Activated CD4-positive, alpha-beta T cell treated with anti-CD3 and anti-CD28 coated beads, Interleukin-2, amount 10 ng/mL, durations not matched to agents 7 days and 5 days (primary cell): ENCODE measurements at places on chromosomes 3 and 15. TPM values are rescaled to one million over a fixed set of nuclear protein-coding genes. Genes with fewer than 3 reads are reported as not detected.
A peak's percentile ranks its signal among the peaks of the same experiment; 100 is the strongest.

DNA sequence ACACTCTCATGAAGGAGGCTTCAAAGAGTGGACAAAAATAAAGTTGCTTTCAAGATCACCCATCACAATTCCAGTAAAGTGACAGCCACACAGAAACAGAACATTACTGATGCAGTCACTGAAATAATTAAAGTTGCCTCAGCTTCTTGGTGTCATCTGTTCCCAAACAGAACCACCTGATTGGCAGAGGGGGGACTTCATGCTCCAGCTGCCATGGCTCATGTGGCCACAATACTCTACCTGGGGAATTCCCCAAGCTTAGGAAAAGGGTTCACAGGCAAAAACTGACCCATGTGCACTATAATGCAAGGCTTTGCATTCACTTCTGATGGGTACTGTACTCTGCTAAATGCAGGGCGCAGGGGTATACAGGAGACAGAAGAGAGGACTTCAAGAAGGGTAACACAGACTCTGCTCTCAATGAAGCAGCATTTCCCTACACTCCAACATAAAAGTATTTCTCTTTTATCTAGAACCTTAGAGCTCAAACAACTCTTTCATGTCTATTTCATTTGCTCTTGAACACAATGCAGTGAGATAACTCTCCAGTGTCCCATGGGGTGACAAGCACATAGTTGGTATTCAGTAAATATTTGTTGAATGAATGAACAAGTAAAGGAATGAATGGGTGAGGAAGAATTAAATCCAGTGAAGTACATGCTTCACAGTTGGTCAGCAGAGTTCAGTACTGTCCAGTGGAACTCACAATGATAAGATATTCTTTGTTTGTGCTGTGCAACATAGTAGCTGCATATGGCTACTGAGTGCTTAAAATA is 8.6 kb upstream of the CTNNB1 start:
- peaks cover 34% of the 10 kb centered on the region for H3K27me3 ChIP-seq
- no peak overlapping the region for H3K27ac ChIP-seq
- H3K36me3 ChIP-seq = no peaks in the 10 kb centered on the region
- peaks cover 18% of the 10 kb centered on the region for H3K4me1 ChIP-seq
- no peak overlapping the region for H3K4me3 ChIP-seq

- no peak overlapping the region for H3K27ac ChIP-seq
- no peak overlapping the region for H3K4me3 ChIP-seq
- no peak for DNase-seq
- peaks cover 2% of the 10 kb centered on the region for H3K27me3 ChIP-seq
Observed at GRCh38 chr3:126349071-126349470, 8.1 kb downstream of the KLF15 start.

DNA sequence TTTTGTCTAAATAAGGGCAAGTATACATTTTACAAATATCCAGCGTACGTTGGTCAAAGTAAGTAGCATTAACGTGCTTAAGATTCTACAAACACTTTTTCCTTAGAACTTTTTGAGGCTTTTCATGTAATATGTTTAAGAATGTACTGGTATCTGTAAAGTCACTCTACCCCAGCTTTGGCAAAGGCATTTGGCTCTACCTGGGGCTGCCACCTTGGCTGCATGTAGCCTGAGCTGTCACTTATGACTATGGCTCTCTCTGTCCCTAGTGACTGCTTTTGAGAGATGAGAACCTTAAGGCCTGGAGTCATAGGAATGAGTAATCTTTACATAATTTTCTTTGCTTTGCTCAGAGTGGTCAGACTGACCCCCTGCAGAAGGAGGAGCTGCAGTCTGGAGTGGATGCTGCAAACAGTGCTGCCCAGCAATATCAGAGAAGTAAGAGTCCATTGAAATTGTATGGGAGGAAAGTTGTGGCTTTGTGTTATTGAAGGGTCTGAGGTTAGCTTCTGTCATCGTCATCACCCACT is 61.2 kb downstream of the IQGAP1 start:
- peak overlapping the region; percentile 19 for H3K27ac ChIP-seq
- peaks cover 68% of the 10 kb centered on the region for H3K36me3 ChIP-seq
- no peak overlapping the region for H3K4me3 ChIP-seq

DNA sequence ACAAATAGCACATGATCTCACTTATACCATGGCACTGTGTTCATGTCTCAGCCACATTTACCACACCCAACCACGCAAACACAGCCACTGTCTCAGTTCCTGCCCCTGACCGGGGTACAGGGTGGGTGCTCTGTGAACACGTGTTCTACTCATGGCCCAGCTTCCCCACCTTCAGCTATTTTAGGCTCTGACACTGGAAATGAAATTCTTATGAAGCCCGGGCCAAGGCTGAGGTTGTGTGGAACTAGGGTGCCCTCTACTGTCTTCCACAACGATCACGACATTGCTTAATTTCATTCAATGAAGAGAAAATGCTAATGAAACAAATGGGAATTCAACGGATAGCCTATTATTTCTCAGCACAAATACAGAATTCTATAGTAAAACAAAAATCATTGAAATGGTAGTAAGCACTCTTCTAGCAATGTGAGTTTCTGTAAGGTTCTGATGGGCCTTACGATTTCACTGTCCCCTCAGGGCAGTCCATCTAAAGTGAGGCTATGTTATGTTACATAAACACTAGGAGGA is 2.1 kb upstream of the GABRA5 start:
- H3K27me3 ChIP-seq = peaks cover 26% of the 10 kb centered on the region
- DNase-seq = no peak
- no peaks in the 10 kb centered on the region for H3K4me1 ChIP-seq
- no peak overlapping the region for H3K27ac ChIP-seq
- H3K36me3 ChIP-seq = no peaks in the 10 kb centered on the region

HRG gene
- total RNA-seq = not detected

PIGZ gene
- 2.6 TPM for total RNA-seq

GHSR gene
- total RNA-seq = not detected
